ENCODE measurements at places on chromosomes 2 and 18. TPM values are rescaled to one million over a fixed set of nuclear protein-coding genes. Genes with fewer than 3 reads are reported as not detected.

GRCh38 chr2:117745537-117745936 lies 69.0 kb upstream of the DDX18 start:
- DNase-seq: no peak

DNA sequence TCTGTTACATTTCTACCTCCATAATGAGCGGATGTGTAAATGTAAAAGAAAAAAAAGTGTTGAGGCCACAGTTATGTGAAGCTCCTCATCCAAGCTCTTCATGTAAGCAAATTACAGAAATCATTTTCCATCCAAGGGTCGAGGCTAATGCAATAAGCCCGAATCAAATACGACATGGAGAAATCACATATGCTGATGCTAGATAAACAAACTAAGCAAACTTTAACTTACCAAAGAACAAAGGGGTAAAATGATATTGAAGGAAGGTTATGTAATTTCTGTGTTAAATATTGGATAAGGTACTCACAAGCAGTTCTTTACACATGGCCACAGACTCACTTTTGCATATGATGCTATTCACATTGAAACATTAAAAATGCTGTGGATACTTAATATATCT lies 310.2 kb upstream of the ID2 start:
- DNase-seq: no peak

GRCh38 chr2:44768438-44769236 lies 172.9 kb upstream of the SIX3 start:
- DNase-seq: no peak

DNA sequence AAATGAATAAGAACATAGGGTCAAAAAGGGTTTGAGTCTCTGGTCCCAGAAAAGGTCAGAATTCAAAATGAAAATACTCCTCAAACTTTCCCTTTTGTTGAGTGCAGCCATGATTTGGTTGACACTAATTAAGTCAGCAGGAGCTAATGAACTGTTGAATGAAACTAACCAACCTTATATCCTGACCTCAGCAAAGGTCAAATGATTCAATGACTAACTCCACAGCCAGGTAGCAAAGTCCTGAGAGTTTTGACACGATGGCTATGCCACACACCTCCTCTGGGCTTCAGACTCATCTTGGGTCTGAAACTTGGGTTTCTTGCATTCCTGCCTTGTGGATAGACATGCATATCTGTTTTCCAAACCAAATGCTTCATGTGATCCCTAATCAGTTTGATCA lies 172.3 kb downstream of the INO80D start:
- DNase-seq: no peak

GRCh38 chr18:23416298-23416697 lies 36.8 kb upstream of the RIOK3 start:
- no peak for DNase-seq

- no peak for DNase-seq
Measured at GRCh38 chr2:18585526-18585925, 3.8 kb downstream of the NT5C1B start.

DNA sequence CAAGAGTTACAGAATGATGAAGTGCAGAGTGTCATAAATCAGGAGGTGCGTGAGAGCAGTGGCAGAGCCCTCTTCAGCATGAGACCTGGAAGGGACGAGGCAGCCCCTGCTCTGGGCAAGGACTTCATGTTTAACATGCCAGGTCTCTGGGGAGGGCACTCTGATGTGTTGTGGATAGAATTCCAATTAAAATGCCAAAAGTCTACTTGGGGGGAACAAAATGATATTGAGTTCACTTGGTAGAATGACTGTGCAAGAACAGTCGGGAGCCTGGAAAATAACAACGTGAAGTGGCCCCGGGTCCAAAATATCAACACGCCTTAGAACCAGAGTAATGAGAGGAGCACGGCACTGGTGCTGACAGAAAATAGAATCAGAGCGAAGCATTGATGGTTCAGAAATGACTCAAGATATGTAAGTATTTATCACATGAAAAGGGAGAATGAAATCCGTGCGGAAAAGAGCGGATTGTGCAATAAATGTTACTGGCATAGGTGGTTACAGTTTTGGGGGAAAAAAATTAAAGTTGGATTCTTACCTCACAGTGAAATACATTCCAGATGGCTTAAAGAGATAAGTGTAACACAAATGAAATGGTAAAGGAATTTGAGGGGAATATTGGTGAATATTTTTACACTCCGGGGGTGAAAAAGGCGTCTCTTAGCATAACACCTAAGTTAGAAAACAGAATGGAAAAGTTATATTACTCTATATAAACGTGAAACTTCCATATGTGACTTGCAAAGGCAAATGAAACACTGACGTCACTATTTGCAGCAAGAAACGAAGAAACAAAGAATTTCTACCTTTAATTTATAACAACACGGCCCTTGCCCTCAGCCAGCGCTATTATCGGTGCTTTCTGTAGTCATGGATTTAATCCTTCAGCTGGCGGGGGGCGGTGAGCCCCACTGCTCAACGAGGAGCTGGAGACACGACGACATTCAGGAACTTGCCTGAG lies 159.4 kb upstream of the TWIST2 start:
- no peak for DNase-seq

GRCh38 chr2:240707043-240707756 lies 15.5 kb downstream of the AQP12A start:
- DNase-seq: no peak

DNA sequence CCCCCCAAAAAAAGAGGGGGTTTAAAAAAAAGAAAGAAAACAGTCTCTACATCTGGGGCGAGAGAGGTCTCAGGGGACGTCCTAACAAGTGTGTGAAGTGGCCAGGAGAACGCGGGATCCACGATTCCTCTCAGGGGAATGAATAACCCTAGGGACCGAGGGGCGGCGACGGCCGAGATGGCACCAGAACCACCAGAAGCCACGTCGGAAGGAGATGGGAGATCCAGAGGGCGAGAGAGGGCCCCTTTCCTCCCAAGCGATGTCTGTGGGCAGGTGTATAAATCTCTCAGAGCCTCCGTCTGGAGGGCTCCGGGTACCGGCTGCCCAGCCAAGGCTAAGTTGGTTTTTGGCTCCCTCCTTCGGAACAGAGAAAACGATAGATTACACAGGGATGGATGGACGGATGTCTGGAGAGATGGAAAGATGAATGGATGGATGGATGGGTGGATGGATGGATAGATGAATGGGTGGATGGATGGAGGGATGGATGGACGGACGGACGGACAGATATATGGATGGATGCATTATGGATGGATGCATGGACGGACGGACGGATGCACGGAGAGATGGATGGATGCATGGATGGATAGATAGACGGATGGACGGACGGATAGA lies 1.7 kb downstream of the EPHA4 start:
- DNase-seq: no peak

DNA sequence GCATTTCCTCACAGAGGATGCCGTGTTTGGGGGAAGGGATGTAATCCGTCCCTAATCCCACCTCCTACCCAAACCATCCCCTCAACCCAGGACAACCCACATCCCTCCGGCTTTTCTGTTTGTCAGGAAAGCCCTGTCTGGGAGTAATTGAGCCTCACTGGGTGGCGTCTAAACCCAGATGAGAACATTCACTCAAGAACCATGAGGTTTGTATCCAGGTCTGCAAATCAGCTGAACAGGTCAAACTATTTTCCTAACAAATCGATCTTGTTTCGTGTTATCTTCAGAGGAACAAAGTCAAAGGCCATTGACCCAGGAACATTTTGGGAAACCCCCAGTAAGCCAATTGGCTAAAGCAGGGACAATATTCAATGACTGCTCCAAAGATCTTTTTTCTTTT lies 25.7 kb downstream of the CYP27C1 start:
- DNase-seq: peak; percentile 38

DNA sequence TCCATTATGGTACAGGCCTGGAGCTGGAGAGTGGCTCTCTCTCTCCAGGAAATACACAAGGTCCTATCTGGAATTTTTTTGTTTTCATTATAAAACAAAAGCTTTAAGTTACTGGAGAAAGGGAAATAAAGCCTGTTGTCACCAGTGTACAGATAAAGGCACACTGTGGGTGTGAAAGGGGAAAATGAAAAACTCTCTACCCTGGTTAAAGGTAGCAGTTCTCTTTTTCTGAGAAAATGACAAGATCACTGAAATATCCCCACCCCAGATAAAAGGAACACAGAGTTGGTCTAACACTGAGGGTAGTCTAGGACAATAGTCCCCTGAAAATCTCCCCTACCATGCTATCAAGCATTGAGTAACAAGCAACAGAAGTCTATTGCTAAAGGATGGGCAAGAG lies 438.7 kb downstream of the MBD2 start:
- no peak for DNase-seq

GRCh38 chr18:76346490-76347130 lies 148.4 kb downstream of the ZNF516 start:
- DNase-seq: no peak

DNA sequence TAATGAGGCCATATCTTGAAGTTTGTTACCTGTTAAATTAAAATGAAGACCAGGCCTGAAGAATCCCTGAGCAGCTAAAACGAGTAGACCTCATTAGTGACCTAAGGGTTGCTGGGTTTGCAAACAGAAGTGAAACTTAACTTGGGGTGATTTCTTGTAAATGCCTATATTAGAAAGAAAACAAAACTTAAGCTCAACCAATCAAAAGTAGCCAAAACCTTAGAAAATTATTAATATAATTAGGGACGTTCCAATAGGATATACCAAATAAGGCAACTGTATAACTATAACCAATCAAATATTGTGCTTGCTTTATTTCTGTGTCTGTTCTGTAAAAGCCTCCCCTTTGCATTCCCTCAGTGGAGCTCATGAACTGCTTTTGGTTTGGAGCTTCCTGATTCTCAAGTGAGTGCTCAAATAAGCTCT lies 137.9 kb upstream of the VRK2 start:
- no peak for DNase-seq

- no peak for DNase-seq
Measured at GRCh38 chr2:64595397-64596176, 58.1 kb downstream of the SERTAD2 start.

DNA sequence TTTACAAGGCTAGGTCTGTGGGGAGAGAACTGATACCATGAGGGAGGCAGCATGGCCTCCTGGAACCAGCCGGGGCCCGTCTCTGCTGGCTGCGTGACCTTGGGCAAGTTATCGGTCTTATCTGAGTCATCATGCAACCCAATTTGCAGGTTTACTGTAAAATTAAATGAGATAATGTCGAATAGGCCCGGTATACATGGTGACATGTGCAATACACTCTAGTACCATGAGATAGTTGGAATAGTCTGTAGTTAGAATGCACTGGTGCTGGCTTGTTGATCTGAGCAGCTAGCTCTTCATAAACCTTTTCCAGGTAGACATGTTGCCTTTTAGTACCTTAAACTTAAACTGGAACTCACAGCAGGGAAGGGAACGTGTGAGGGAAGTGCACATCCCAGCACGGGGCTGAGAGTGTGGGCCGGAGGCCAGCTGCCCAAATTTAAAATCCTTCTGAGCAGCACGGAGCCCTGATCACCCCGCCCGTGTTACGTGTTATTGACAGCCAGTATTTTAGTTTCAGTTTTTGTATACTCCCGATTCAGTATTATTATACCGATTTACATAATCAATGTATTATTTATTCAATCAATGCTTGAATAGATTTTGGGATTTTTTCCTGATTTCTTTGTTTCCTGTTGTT lies 72.4 kb upstream of the HS6ST1 start:
- DNase-seq: no peak

DNA sequence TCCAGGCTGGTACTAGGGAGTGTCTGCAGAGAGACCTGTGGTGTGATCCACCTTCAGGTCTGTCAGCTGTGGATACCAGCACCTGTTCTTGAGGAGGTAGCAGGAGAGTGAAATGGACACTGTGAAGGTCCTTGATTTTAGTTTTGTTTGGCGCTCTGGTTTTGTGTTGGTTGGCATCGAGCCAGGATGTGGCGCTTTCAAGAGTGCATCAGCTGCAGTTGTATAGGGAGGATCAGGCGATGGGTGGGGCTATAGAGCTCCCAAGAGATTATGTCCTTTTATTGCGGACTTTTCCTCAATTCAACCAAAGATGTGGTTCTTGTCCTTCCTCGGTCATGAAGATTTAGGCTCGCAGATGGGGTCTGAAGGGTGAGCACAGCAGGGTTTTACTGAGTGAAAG lies 37.5 kb downstream of the SLC39A10 start:
- DNase-seq: no peak

DNA sequence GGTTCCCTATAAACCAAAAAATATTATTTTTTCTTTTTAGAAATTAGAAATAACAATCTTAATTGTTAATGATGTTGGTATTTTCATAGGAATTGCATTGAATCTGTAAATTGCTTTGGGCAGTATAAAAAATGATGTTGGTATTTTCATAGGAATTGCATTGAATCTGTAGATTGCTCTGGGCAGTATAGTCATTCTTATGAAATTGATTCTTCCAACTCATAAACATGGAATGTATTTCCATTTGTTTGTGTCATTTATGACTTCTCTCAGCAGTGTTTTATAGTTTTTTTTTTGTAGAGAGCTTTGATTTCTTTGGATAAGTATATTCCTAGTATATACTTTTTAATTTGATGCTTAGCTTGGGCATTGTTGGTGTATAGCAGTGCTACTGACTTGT lies 82.0 kb upstream of the NT5C1B start:
- DNase-seq: no peak

GRCh38 chr2:160062292-160063005 lies at the start of gene PLA2R1:
TSS of gene PLA2R1 (minus strand) at chr2:160062615. CDS start at chr2:160062403, 212 bp downstream.
- DNase-seq: no peak

Gene ELOA2
- not detected for total RNA-seq

Gene SERPINB11
- not detected for total RNA-seq

Gene DTNA
- 114 TPM for total RNA-seq
